Spinal cord (tissue), 10 donors: ENCODE measurements at places on chromosomes 3 and 15. TPM values are rescaled to one million over a fixed set of nuclear protein-coding genes. Genes with fewer than 3 reads are reported as not detected.

Gene CD276
- polyA plus RNA-seq: 125 TPM

Gene DOCK3
- 35.7 TPM for polyA plus RNA-seq

Gene LSMEM2
- polyA plus RNA-seq: 0.43 TPM

Gene LTF
- polyA plus RNA-seq: 0.47 TPM
